Effector CD4-positive, alpha-beta T cell (primary cell): ENCODE measurements at places on chromosomes 2 and 18.
A peak's percentile ranks its signal among the peaks of the same experiment; 100 is the strongest.

DNA sequence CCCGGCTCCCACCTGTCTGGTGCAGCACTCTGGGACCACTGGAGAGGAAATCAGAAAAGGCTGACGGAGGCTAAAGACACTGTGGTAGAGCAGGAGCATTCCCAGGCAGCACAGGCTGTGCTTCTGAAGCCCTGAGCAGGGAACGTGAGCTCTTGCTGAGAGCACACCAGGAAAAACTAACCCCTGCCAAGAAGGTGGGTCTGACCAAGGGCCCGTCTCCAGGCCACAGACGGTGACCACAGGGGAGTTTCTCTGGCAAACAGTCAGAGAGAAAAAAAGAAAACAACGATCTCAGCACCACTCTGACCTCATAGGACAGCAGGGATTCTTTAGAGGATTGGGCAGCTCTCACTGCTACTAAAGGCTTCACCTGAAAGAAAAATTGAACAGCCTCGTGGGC is 201.4 kb downstream of the AFF3 start:
- DNase-seq: no peak

GRCh38 chr18:48913201-48913600 is 37.6 kb downstream of the SMAD7 start:
- peak; percentile 29 for DNase-seq

GRCh38 chr2:200172944-200173581 is 133.4 kb upstream of the SPATS2L start:
- DNase-seq: no peak

- DNase-seq: no peak
These were observed 161.6 kb downstream of the BCL11A start for GRCh38 chr2:60391649-60392375.

GRCh38 chr2:17257189-17257909 is 260.9 kb downstream of the RAD51AP2 start:
- no peak for DNase-seq

DNA sequence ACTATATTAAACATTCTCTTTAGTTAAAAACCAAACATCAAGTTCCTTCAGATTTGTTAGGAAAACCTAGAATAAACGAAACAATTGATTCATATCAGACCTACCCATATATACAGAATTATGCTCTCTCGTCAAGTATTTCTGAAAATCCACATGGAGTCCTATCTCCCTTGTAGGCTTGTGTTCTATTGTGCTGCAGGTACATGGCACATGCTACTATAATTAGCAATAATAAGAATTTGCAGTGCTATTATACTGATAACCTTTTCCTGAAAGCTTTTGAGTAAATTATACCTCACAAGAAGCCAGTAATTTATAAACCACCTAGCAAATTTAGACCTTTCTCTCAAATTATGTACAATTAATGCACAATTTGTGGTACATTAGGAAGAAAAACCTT is 158.6 kb upstream of the STK17B start:
- no peak for DNase-seq

DNA sequence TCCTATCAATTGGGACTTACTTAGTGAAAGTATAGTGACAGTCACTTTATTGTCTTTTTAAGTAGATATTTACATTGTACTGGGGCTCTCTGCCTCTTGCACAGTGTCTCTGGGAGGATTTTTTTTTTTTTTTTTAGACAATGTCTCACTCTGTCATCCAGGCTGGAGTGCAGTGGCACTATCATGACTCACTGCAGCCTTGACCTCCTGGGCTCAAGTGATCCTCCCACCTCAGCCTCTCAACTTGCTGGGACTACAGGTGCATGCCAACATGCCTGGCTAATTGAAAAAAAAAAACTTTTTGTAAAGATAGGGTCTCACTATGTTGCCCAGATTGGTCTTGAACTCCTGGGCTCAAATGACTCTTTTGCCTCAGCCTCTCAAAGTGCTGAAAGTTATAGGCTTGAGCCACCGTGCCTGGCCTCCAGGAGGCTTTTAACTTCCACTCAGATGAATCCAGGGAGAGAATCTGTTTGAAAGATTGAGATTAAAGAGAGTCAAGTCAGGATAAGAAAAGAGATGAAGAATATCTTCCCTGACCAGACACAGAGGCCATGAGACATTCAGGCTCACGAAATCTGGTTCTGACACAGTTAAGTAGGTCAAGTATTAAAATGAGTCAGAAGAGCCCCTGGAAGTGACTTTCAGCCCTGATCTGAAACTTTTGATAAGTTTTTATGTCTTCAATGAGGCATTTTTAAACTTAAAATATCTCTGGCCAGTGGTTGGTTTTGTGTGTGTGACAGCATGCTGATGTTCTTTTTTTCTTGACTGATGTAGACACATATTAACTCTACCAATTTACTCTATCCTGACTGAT is 18.3 kb downstream of the ARHGEF33 start:
- DNase-seq: no peak
